Iris pigment epithelial cell (primary cell): ENCODE measurements at places on chromosomes 6 and 20.

- no peak for DNase-seq
Measured at GRCh38 chr6:12892151-12892550, 175.6 kb downstream of the PHACTR1 start.

DNA sequence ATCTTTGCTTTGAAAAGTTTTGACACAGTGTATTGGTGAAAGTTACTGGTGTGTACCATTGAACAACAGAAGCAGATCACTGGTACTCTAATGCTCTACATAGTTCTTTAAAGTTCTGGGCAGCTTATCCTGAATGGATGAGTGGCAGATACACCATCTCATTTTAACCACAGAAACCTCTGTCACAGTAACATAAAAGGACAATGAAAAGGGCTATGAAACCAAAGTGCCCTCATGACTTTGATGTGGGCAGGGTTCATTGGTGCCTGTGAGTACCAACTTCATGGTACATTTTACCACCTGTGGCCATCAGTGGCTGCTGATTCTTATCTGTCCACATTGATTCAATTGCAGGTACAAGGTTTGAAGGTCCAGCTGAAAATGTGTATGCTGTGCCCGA lies 285.7 kb upstream of the PREP start:
- DNase-seq, result no peak

DNA sequence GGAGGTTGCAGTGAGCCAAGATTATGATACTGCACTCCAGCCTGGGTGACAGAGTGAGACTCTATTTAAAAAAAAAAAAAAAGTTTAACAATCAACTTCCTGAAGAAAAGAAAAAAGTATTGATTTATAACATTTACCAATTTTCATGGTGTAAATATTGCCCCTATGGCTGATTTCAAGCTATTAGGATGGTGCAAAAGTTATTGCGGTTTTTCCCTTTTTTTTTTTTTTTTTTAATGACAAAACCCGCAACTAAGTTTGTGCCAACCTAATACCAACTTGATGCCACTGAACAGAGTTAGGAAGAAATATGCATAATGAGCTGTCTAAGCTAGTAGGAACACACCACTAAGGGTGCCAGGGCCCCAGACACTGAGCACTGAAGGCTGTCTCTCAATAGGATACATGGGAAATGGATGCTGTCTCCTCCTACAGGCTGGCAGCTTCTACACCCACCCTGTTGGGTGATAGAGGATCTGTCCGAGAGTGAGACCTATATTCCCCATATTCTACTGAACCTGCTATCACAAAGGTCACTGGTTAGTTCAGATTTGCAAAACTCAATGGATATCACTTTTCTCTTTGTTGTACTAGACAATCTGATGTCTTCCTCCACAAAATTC lies 6.5 kb upstream of the PERP start:
- no peak for DNase-seq

GRCh38 chr6:136740050-136740974 lies 52.0 kb downstream of the MAP3K5 start:
- peak; percentile 57 for DNase-seq

GRCh38 chr6:105077596-105078385 lies 102.0 kb downstream of the POPDC3 start:
- peak; percentile 67 for DNase-seq

DNA sequence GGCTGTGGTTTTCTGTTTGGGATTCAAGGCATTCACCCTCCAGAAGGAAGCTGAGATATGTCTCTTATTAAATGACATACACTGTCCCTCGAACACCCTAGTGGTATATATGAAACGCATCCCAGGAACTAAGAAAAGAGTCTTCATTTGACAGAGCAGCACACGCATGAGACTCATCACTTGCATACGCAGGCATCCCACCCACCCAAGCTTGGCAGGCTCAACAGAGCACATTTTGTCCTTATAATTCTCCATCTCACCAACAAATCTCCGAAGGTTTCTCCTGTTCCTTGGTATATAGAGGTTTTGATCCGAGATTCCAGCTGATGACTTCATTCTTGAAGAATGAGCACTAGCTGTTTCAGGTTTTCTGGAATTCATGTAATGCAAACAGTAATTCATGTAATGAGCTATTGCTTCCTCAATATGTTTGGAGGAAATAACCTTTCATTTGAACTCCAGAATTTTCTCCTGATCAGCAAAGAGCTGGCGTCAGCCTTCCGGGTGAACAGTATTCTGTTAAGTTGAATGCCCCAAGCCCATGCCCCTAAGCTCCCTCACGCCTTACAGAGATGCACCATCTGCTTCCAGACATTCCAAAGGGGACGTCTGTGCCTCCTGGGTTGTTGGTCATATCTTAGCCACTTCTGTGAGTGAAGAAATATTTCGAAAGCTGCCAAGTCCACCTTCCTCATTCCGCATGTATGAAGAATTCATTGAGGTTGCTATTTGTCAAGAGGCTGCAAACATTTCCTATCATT lies 66.0 kb upstream of the CDH4 start:
- DNase-seq, result peak; percentile 95

DNA sequence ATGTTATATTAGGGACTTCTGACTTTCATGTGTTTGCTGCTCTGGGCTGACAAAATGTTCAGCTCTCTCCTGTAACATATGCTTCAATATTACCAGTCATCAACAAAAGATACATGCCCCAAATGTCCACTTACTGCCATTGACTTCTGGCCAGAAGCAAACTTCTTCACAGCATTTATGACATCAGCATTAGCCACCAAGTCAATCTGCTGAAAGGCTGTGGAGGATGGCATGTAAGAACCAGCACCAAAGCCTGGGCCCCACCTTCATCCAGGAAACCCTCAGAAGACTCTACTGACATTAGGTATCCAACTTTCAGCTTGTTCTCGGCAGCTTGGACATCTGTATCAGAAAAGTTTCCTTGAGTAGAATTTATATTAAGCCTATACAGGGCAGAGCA lies 595.5 kb downstream of the COL12A1 start:
- no peak for DNase-seq

DNA sequence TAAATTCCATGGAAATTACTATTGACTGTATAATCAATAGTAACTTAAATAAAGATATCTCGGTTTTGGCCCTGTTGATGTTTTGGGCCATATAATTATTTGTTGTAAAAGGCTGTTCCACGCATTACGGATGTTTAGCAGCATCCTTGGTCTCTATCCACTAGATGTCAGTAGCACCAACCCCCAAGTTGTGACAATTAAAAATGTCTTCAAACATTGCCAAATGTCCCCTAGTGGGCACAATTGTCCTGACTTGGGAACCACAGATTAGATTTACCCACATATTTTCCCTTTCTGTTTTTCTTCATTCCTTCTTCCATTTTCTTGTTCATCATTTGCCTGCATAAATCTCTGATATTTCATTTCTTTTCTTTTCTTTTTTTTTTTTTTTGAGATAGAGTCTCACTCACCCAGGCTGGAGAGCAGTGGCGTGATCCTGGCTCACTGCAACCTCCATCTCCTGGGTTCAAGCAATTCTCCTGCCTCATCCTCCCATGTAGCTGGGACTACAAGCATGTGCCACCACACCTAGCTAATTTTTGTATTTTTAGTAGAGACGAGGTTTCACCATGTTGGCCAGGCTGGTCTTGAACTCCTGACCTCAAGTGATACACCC lies 13.6 kb upstream of the WFDC8 start:
- DNase-seq, result peak; percentile 28

DNA sequence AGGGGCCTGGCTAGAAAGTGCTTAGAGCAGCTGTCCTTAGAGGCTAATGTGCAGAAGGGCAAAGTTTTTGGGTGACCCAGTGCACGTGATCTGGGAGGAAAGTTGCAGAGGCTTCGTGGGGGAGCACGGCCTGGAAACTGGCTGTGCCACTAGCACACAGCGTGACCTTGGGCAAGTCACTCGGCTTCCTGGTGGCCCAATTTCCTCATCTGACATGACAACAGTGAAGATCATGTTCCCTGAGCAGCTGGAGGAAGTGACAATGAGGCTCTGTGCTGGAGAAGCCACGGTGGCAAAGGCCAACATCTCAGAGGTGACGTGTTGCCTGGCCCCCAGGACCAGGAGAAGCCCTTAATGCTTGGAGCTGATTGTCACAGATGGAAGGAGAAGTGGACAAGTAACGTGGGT lies 99.5 kb downstream of the FOXC1 start:
- DNase-seq, result no peak

DNA sequence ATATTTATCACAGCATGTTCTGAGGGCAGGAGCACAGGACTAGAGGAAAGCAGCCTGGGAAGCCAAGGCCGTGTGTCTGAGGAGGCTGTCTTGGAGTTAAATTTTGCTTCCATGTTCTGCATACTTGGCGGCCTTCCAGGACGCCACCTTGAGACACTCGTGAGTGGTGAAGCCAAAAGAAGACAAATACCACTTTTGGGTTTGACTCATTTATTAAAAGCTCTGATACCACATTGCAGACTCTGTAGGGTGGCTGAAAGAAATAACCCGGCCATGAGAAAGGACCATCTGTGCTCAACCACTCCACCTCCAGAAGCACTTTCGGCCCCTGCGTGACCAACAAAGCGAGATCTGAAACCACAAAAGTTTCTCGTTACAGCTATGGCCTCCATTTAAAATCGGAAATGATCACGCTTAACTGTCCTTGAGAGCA lies 120.0 kb downstream of the TMEM242 start:
- no peak for DNase-seq

- DNase-seq, result peak; percentile 99
Measured at GRCh38 chr20:52494244-52494643, 302.7 kb upstream of the ZFP64 start.

DNA sequence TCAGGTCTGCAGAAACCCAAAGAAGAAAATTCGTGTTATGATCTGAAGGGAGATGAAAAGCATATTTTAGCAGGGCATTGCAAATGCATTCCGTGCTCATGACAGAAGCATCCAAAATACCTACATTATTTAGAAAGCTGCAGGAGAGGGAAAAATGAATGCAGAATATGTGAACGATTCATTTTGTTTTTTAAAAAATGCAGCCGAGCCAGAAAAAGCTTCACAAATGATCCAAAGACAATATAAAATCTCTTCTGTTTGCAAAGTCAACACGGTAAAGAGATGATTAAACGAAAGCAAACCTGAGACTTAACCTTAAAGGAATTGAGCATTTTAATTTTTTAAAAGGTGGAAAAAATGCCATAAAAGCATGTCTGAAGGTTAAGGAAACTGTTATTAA lies 136.1 kb upstream of the SULF2 start:
- DNase-seq, result no peak

GRCh38 chr6:150981095-150981494 lies 115.6 kb downstream of the MTHFD1L start:
- DNase-seq, result peak; percentile 39

DNA sequence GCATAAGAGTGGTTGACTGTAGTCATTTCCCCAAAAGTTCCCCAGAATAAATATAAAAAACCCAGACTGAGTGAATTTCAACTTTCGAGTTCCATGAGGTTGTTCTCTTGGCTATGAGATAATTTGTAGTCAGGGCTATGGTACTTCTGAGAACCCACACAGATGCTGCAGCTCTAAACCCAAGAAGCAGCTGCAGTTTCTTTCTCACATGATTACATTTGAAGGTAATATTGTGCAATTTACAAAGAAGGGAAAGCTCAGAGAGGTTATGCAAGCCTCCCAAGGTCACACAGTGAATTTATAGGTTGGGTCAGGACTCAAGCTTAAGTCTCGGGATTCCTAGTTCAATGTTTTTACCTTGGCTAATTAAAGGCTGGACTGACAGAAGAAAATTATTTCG lies 29.7 kb upstream of the CD93 start:
- peak; percentile 38 for DNase-seq

DNA sequence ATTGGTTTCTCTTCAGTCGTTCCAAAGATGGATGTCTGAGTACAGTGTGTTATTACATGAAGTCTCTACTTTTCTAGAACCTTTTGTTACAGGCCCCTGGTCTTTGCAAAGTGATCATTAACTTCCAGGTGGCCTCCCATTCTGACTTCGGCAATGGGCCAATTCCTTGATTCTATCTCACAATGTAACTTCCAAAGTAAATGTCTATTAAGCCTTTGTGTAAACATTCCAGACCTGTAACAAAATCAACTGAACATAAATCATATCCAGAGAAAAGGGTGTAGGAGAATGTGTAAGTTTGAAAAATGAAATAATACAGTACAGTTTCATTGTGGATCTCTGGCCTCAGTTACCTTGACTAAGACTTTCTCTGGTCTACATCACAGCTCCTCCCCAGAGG lies 187.8 kb upstream of the JAG1 start:
- DNase-seq, result peak; percentile 42

DNA sequence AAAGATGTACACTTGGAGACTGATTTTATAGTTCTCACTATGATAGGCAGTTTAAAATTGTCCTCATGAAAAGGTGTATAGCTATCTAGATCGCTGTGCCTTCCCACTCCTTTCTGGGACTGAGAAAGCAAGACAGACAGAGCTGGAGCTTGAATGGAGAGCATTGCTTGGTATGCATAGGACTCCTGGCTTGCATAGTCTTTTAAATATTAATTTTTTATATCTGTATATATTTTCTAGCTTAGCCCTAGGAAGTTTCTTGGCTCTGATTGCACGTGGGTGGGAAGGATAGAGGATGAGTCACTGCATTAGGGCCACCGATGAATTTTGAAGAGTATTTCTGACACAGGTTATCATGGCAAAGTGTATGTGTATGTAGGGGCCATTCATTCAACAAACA lies 150.0 kb upstream of the SPACA1 start:
- DNase-seq, result peak; percentile 59

DNA sequence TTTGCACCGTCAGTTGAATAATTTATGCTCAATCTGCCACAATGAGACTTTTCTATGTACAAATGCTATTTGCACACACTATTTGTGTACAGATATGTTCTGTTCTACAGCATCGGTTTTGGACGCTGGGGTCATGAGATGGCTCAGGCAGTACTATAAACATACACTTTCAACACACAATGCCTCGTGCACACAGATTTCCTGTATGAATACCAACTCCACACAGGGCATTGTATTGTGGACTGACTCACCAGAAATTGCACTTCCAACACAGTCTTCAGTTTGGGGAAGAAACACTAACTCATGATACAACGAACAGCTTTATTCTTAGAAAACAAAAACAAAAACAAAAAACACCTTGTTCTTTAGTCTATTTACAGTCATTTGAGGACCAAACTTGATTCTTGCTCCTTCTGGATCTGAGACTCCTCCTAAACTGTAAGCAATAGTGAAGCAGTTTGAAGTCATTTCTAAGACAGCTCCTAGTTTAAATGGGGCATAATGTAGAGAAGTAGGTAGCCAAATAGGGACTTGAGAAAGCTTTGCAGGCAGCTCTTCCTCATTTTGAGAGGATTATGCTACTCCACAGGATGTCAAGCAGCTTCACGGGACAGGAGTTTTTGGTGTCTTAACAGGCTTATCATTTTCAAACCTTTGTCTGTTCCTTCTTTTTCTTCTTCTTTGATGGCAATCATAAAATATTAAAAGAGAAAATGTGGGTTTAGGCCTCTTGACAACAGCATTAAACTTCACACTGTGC lies 33.7 kb downstream of the GJA10 start:
- DNase-seq, result peak; percentile 63
